ENCODE measurements at places on chromosomes 2 and 18.

GRCh38 chr2:130760754-130761751 lies 5.7 kb downstream of the AMER3 start:
- DNase-seq = no peak

GRCh38 chr2:150144546-150145298 lies 342.7 kb downstream of the RND3 start:
- no peak for DNase-seq

DNA sequence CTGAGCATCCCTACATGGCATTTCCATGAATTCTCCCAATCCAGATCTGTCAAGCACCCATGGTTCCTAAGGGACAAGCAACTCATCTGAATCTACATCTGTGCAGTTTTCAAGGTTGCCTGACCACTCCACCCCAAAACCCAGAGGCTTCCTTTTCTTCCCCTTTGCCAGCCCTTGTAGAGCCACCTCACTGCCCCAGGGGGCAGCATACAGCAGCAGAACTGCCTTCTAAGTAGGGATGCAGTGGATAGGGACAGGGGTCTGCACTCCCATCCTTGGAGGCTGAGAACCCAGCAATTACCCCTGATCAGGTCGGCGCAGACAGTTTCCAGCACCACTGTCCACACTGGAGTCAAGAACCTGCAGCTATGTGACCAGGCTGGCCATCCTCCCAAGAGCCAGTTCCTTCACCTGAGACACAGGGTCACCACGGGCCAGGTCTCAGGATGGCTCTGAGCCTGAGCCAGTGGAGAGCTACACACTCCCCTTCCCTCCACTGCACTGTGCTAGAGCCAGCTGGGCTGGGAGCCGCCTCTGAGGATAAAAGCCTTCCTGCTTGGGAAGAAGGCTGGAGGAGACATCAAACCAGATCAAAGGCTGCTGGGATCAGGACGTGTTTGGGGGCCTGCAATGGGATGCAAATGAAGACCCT lies 283.1 kb downstream of the CELF4 start:
- DNase-seq = no peak

DNA sequence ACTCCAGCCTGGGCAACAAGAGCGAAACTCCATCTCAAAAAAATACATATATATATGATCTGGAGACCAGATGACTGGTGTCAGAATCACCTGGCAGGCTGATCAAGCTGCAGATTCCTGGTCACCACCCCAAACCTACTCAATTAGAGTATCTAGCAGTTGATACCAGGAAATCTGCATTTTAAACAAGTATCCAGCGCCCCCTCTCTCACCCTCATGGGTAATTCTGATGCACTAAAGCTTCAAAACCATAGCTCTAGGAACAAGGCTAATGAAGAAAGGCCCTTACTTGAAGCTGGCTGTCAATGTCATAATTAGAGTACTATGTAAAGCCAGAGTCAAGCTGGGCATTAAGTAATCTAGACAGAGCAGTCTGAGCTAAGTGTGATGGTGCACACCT lies 25.0 kb upstream of the PCBP1 start:
- DNase-seq = no peak

DNA sequence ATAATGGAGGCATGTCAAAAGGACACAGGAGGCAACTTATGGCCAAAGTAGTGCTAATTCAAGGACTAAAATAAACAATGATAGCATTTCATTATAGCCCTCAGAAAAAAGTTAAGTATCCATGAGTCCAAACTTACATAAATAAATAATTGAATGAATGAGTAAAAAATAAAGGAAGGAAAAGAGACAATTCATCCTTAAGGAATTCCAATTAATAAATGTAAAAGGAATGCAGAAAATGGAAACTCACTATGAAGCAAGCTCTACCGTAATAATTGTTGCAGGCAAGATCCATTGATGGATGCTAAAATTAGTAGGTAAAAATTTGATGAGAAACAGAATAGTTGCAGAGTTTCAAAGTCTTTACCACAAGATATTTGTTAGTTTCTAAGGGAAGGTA lies 88.2 kb upstream of the RAPGEF4 start:
- no peak for DNase-seq

DNA sequence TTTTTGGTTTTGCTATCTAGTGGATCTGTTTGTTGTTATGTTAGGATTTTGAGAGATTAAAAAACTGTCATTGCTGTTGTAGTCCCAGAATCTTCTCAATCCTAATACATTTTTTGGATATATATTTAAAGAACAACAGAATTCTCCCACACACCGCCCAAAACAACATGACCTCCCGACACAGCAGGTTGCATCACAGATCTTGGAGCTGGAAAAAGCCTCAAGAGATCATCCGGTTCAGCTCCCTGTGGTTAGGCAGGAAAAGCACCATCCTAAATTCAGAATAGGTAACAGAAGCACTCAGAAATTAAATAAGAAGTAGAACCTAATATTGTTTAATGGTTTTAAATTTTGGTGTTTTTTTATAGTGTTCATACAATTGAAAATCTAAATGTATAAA lies 251.4 kb upstream of the STON1 start:
- no peak for DNase-seq

GRCh38 chr2:15939854-15940660 lies at the start of gene MYCN:
MYCN (plus strand) TSS chr2:15940550; CDS start chr2:15942065, 1,515 bp downstream.
- peak; percentile 33 for DNase-seq

DNA sequence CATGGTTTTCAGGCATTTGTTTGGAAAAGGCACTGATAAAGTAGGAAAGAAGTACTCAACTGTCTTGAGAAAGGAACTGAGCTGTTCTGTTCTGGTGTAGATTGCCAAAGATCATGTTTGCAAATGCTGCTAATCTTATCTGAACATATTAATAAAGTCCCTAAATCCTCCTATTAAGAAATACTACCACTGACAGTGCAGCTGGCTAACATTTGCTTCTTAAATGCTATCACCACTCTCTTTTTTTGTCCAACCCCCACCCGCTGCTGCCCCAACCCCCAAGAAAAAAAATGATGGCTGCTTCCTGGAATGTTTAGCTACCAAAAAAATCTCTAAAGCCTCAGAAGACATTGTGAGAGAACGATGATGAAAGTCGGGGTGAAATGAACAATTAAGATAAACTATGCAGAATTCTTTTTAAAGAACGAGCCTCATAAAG lies 130.7 kb downstream of the CCBE1 start:
- DNase-seq = no peak

- DNase-seq = no peak
These were observed 5.2 kb upstream of the VPS54 start for GRCh38 chr2:64024259-64024949.

DNA sequence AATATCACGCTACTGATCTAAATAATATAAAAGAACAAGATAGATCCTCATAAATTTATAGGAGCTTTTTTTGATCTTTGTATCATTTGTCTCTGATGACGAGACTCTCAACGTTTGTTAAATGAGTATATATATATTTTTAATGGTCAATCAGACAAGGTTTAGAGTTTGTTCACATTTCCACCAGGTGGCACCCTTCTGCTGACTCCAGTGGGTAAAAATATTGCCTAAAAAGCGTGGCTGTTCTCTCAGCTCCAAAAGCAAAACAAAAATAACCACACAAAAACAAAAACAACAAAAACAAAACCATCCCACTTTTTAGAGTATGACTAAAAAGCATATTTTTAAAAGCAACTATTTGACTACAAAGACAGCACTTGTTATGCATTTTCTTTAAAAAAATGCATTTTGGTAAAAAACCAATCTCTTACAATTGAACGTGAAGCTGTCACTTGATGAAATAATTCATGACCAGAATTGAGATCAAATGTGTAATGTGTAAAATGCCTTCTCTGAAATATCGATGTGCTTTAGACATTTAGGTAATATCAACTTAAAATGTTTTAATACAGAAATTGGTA lies 723.2 kb downstream of the DPP10 start:
- DNase-seq = no peak

- no peak for DNase-seq
These were observed 332.2 kb downstream of the SOCS6 start for GRCh38 chr18:70620837-70621612.

- DNase-seq = no peak
These were observed 291.1 kb downstream of the MTX2 start for GRCh38 chr2:176560296-176560695.

DNA sequence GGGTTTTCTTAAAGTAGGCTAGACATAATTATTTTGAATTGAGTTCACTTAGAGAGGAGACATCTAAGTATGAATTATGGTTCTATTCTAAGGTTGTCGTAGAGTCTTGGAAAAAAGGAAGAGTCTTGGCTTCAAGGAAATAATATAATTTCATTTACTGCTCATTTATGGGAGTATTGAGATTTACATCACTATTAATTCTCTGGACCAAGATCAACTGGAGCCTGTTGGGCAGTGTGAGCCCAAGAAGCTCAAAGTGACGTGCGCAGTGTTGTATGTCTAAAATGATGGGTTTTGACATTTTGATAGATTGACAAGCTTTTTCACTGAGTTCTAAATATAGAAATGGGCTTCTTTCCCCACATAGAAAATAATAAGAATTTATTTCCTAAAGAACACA lies 154.7 kb downstream of the QPCT start:
- DNase-seq = no peak

- no peak for DNase-seq
These were observed 134.9 kb upstream of the REV1 start for GRCh38 chr2:99624677-99625076.

DNA sequence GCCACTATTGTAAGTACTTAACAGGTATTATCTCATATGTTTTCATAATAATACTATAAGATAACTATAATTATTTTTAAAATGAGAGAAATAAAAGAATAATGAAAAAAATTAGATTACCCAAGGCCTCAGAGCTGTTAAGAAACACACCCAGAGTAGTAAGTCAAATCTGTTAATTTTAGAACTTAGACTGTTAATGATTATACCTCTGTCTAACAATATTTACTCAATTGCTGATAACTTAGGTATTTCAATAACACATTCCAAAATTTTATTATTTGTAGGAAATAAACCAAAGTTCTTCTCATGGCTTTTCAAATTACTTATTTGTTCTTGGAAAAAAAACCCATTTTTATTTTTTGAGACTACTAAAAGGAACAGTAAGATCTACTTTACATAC lies 227.5 kb upstream of the KCNH7 start:
- no peak for DNase-seq

DNA sequence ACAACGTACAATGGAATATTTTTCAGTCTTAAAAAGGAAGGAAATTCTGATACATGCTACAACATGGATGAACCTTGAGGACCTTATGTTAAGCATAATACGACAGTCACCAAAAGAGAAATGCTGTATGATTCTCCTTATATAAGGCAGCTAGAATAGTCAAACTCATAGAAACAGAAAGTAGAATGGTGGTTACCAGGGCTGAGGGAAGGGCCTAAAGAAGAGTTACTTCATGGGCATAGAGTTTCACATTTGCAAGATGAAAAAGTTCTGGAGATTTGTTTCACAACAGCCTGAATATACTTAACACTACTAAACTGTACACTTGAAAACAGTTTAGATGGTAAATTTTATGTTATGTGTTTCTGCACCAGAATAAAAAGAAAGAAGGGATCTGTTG lies 113.3 kb downstream of the GALNT1 start:
- DNase-seq = no peak

- no peak for DNase-seq
These were observed 3.5 kb downstream of the CTDP1 start for GRCh38 chr18:79682894-79683625.

- DNase-seq = no peak
These were observed 335.0 kb upstream of the NT5C1B start for GRCh38 chr2:18924386-18924785.

DNA sequence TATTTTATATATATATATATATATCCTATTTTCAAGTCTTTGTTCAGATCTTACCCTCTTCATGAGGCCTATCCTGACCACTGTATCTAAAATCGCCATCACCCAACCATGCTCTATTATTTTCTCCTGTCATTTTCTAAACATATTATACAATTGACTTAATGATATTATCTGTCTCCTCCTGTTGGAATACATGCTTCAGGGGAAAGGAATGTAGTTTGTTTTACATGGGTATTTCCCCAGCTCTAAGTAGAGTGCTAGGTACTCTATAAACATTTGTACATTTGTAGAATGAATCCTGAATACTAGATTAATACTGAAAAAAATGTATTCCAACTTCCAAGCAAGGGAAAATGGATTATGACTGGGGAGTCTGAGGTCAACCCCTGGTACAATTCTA lies 26.2 kb downstream of the TTC21B start:
- DNase-seq = no peak

DNA sequence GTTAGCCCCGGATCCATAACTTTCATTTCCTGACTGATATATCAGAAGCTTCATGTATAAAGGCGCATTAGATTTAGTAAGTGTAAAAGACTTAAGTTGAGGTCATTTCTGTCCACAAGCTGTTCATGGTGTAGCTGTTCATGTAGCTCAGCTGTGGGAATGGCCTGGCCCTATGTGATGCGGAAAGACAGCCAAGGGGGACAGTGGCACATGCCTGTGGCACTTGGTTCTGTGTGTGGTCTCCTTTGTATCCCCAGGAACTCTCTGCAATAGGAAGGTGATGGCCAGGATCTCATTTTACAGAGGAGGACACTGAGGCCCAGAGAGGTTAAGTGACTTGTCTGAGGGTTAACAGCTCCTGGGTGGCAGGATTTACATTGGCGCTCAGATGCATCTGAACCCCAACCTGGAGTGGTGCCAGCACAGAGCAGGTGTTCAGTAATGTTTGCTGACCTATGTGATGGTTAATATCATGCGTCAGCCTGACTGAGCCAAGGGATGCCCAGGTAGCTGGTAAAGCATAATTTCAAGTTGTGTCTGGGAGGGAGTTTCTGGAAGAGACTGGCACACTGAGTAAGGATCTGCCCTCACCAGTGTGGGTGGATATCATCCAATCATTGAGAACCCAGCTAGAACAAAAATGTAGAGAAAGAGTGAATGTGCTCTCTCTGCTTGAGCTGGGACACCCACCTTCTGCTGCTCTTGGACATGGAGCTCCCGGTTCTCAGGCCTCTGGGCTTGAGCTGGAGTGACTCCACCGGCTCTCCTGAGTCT lies 25.4 kb downstream of the HPCAL1 start:
- DNase-seq = no peak

GRCh38 chr2:192498747-192499146 lies 304.0 kb upstream of the TMEFF2 start:
- no peak for DNase-seq

GRCh38 chr2:30234180-30234971 lies 3.0 kb downstream of the LBH start:
- no peak for DNase-seq

- DNase-seq = peak; percentile 53
These were observed 4.0 kb upstream of the WNT10A start for GRCh38 chr2:218876562-218877219.

- DNase-seq = no peak
These were observed 42.7 kb upstream of the TGFA start for GRCh38 chr2:70596293-70596692.

GRCh38 chr2:111946294-111947114 lies 48.1 kb downstream of the MERTK start:
- no peak for DNase-seq

- no peak for DNase-seq
These were observed 94.6 kb downstream of the PLEKHM3 start for GRCh38 chr2:207930747-207931146.

DNA sequence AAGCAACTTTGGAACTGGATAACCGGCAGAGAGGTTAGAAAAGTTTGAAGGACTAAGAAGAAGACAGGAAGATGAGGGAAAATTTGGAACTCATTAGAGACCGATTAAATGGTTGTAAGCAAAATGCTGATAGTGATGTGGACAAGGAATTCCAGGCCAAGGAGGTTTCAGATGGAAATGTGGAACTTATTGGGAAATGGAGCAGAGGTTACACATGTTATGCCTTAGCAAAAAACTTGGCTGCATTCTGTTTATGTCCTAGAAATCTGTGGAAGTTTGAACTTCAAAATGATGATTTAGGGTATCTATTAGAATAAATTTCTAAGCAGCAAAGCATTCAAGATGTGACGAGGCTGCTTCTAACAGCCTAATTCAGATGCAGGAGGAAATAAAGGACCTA lies 675.1 kb upstream of the SYT4 start:
- DNase-seq = no peak

GRCh38 chr2:177352441-177353186 lies 40.0 kb upstream of the AGPS start:
- no peak for DNase-seq
